NCI-H345 (cell line): ENCODE measurements at places on chromosomes 13 and 19.
A peak's percentile ranks its signal among the peaks of the same experiment; 100 is the strongest.

- DNase-seq: no peak
Observed at GRCh38 chr19:21569494-21569865, 64.1 kb downstream of the ZNF429 start.

DNA sequence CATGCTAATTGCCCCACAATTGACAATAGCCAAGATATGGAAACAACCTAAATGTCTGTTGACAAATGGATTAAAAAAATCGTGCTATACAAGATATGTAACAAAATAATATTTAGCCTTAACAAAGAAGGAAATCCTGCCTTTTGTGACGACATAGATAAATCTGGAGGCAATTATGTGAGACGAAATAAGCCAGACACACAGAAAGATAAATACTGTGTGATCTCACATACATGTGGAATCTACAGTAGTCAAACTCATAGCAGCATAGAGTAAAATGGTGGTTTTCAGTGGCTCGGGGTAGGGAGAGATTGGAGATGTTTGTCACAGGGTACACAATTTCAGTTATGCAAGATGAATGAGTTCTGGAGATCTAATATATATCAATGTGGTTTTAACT lies 895.8 kb downstream of the SLITRK6 start:
- no peak for DNase-seq

DNA sequence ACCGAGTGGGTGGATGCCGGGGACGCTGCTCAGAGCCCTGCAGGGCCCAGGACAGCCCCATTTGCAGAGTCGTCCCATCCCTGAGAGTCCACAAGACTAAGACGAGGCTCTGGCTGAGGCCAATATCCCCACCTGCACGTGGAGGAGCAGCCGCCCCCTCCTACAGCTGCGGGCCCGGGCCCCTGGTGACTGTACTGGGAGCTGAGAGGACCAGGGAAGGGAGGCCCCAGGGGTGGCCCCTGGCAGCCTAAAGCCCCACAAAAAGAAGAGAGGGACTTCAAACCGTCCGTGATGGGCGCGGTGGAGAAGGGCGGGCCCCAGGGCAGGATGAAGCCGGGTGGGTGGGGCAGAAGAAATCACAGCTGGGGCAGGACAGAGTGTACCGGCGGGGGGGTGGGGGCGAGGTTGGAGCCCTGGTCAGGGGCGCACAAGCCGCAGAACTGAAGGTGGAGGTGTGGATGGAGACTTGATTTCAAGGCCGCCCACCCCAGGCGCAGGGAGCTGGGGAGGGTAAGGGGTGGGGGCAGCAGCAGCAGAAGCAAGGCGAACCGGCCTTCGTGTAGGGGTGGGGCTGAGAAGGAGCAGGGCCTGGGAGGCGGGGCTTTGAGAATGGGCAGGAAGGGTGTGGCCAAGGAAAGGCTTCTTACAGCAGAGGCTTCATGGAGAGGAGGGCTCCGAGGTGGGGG lies 12.9 kb downstream of the CFD start:
- no peak for DNase-seq

DNA sequence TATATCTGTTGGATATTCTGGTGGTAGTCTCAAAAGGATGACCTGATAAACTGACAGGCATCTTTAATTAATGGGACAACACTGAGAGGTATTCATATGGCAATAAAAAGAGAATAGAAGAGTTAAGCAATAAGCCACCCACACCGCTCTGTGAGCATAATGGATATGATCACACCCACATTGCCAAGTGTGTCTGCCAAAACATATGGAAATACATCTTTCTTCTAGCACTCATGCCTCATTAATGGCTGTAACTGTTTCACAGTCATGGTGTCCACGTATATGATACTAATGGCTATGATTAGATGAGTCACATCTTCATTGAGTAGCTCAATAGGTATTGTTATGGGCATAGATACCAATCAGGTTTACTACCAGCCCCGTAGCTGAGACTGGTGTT lies 13.1 kb downstream of the IGFL3 start:
- DNase-seq: no peak

- no peak for DNase-seq
Observed at GRCh38 chr19:13073263-13073662, 29.4 kb downstream of the LYL1 start.

DNA sequence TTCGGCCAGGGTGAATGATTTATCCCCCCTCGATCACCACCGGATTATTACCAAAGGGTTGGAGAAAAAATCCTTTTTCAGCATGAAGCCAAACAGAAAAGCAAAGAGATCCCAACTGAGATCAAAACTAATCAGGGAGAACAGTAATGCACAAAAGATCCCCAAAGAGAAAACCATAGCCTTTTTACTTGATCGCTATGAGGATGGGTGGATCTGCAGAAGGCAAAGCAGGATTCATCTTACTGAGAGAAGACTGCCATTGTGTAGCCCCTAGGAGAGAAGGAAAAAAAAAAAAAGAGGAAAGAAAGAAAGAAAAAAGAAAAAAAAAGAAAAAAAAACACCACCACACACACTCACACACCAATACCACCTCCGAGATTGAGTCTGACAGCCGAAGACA lies at the start of gene FGF14:
TSS of gene FGF14 (minus strand) at position 283 of the 400 bp plus-strand sequence.
- DNase-seq: no peak

DNA sequence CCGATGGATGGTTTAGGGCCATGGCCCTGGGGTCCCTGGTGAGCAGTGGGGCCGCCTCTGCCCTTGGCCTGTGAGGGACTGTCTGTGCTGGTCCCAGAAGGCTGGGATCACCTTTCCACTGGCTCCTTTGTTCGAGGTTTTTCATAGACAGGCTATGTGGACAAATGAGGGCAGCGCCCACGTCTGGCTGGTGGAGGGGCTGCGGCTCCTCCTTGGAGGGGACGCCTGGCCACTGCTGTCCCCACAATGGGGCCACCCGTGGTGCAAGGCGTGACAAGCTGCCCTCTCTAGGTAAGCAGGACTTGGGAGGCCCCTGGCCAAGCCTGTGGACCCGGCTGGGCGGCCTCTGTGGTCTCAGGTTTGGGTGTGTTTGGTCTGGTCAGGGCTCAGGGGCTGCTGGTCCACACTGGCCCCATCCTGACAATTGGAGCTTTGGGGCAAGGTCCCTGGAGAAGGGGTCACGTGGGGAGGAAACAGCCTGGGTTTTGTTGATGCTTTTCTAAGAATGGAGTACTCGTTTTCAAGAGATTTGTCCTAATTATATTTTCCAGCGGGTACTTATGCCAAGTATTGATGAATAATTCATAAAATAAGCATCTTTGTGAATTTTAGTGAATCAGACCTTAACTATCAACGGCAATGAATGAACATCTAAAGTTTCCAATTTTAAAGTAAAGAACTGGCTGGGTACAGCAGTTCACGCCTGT lies 33.3 kb downstream of the MCF2L start:
- peak; percentile 83 for DNase-seq

- no peak for DNase-seq
Observed at GRCh38 chr13:77729502-77730221, 32.2 kb downstream of the SLAIN1 start.

- no peak for DNase-seq
Observed at GRCh38 chr13:97921176-97921816, 32.2 kb upstream of the IPO5 start.
